ENCODE measurements at places on chromosomes 16 and 17.

- no peak for DNase-seq
Measured at GRCh38 chr17:81489998-81490992, 22.3 kb downstream of the ACTG1 start.

DNA sequence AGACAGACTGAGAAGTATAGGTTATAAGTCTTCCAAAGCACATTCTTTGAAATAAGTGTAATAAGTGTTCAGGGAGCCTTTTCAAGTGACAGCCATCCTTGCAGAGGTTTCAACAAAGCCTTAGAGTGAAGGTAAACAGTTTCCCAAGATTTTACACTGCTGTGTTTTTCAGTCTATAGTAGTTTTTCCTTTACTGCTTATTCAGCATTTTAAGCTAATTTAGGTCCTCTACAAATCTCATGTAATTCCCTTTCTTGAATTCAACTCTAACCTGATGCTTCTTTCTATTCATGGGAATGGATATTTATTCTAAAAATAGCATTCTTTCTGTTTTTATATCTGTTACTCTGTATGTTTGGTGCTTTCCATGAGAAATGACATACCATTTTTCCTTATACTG is 211.3 kb downstream of the PHKB start:
- no peak for DNase-seq

DNA sequence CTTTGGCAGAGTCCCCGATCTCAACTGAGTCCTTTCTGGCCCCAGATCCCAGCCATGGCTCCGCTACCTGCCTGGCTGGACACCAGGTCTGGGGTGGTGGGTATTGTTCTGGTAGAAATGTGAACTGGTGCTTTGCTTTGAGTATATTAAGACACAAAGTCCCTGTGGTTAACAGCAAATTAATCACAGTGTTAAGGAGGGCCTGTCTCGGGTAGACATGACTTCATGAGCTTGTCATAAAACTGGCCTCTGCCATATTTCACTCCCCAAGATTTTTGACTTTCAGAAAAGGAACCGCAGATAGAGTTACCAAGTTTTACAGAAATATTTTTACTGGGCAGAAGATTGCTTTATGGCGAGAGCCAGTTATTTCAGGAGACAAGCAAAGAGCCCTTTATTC is 19.5 kb downstream of the NKD1 start:
- DNase-seq, result no peak

DNA sequence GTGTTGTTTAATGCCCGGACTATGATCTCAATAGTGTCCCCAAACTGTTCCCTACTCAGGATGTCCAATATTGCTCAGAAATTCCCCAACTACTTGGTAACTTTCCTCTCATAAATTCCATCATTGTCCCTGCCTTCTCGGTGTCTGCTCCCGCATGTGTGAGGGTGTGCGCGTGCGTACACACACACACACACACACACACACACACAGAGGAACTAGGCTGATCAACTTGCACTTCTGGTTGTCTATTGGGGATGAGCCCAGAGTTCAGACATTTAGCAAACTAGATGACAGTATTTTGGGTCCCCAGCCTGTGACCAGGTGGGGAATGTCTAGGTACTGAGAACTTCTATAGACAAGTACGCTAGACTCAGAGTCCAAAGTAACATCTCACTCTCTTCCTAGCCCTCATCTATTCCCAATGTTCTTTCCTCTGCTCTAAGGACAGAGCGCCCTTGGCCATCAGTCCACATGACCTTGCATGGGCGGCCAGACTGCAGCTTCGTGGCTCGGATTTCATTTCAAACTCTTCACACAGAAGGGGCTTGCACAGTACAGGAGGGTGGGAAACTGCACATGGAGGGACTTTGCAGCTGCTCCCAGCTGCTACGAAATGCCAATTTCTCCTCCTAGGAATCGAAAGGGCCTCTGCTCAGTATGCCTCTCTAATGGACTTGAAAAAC is 5.3 kb downstream of the HS3ST3A1 start:
- DNase-seq, result no peak

DNA sequence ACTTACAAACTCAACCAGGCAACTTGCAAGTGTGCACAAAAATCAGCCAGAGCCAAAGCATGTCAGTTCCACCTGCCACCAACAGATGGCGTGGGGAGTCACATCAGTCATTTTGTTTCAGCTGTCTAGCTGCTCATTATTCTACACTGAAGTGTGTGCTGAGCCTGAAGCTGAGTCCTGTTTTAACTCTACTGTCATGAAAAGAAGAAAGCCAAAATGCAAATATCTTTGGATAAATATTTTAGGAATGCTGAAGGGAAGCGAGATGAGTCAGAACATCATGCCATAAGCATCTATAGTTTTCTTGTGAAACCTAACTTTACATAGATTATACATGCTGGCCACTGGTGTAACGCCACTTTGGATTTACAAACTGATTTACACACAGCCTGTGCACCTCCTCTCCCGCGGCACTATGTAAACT is 172.6 kb downstream of the CDK5R1 start:
- DNase-seq, result peak; percentile 7

- no peak for DNase-seq
Measured at GRCh38 chr17:63426917-63427308, 19.2 kb downstream of the CYB561 start.

DNA sequence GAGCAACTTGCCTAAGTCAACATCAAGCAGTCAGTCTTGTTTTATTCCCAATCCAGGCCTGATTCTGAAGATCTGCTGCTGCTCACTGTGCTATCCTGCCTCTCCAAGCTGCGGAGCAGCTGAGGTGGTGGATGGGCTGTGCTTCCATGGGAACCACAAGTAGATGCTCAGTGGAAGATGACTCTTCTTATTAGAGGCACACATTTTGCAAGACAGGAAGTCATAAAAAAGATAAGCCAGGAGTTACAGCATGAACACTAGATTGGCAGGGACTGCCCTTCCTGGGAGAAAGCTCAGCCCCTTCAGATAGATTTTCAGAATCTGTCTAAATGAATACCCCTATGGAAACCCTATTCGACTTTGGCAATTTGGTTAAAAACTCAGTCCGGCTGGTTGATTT is 143.1 kb downstream of the SHISA6 start:
- no peak for DNase-seq

DNA sequence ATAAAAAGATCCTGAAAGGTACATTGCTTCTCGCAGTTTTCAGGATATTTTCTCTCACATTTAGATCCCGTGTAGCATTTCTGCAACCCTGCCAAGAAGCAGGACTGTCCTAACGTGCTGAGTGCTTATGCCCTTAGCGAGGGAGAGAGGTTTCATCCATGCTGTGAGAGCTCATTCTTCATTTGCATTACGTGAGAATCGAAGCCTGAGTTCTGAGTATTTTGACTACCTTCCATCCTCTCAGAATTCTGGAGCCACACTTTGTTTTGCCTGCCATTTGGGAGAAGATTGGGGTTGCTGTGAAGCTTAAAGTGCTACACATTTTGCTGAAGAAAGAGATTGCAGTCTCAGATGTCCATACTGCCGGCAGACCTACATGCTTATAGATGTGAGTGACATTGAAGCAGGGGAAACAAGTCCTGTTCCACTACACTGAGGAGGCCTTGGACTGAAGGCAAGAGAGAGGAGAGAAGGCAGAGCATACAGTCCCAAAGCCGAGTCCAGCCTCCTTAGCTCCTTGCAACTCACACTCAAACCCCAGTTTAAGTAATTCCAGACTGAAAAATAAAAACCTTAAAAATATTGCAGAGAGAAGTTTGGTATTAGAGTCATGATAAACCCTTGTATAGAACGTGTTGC is 183.0 kb downstream of the PRKCA start:
- DNase-seq, result no peak

- no peak for DNase-seq
Measured at GRCh38 chr17:14016858-14017257, 52.4 kb upstream of the COX10 start.

DNA sequence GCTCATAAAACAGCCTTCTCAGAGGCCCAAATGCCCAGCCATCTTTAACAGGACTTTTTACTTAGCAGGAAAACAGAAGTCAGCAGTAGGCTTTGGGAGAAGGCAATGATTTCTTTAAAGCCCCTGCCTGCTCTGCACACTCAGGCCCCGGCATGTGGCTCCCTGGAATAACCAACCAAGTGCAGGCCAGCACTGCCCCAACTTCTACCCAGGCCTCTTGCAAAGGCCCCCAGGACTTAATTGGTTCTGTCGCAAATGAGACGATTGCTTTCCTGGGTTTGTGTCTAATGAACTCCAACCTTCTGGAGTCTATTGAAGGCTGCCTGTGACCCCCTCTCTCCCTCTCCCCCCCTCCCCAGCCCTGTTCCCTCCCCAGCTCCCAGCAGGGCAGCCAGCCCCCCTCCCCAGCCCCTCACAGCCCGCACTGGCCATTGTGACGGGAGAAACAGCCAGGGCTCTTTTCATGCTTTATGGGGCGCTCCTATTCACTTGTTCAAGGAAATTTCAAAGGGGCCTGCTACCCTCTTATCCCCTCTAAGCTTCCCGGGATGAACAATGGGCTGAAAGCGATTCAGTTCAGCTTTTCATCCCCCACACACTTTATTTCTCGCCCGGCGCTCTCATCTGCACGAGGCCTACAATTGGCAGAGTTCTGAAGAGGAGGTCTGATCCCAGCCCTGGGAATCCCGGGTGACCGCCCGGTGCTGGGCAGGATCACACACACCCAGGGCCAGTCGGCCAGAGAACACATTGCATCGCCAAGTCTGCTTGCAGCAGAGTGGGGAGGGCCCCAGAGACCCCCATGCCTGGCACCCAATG is 15.5 kb downstream of the AXIN2 start:
- DNase-seq, result no peak

Measured in NCI-H1048 (cell line).